ENCODE measurements at places on chromosomes 16 and 17.

- no peak for DNase-seq
Measured at GRCh38 chr16:84823484-84823883, 3.7 kb downstream of the CRISPLD2 start.

- no peak for DNase-seq
Measured at GRCh38 chr17:1703063-1703462, 7.1 kb downstream of the TLCD2 start.

GRCh38 chr16:3842994-3843393 lies 37.5 kb downstream of the CREBBP start:
- DNase-seq = no peak

GRCh38 chr16:31080035-31080629 lies 5.9 kb downstream of the ZNF646 start:
- no peak for DNase-seq
